ENCODE measurements at places on chromosomes 16 and 17. TPM values are rescaled to one million over a fixed set of nuclear protein-coding genes. Genes with fewer than 3 reads are reported as not detected.

DNA sequence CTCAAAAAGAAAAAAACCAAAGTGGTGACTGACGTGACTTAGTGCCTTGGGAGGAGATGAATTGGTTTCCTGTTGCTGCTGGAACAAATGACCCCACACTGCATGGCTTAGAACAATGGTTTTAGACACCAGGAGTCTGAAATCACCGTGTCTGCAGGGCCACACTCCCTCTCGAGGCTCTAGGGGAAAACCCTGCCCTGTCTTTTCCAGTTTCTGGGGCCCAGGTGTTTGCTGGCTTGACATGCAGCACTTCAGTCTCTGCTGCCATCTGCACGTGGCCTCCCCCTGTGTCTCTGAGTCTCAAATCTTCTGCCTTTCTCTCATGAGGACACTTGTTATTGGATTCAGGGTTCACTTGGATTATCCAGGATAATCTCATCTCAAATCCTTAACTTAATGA lies 323.8 kb upstream of the TNRC6C start:
- H3K27ac ChIP-seq: no peak overlapping the region
- H3K27me3 ChIP-seq: peaks cover 45% of the 10 kb centered on the region
- H3K4me3 ChIP-seq: no peak overlapping the region
- H3K4me1 ChIP-seq: no peaks in the 10 kb centered on the region
- DNase-seq: no peak

GRCh38 chr17:50452630-50453300 lies 15.9 kb downstream of the CHAD start:
- peak; percentile 25 for DNase-seq
- no peak overlapping the region for H3K27ac ChIP-seq
- H3K36me3 ChIP-seq: no peaks in the 10 kb centered on the region
- H3K27me3 ChIP-seq: no peaks in the 10 kb centered on the region

Gene OR1A1
- not detected for total RNA-seq

Gene DRG2
- total RNA-seq: 34.4 TPM

GRCh38 chr17:5304636-5305035 lies 22.6 kb downstream of the RABEP1 start:
- H3K27me3 ChIP-seq: no peaks in the 10 kb centered on the region
- DNase-seq: no peak
- H3K36me3 ChIP-seq: peaks cover 5% of the 10 kb centered on the region
- no peak overlapping the region for H3K27ac ChIP-seq
- H3K4me1 ChIP-seq: peaks cover 25% of the 10 kb centered on the region
- no peak overlapping the region for H3K4me3 ChIP-seq

DNA sequence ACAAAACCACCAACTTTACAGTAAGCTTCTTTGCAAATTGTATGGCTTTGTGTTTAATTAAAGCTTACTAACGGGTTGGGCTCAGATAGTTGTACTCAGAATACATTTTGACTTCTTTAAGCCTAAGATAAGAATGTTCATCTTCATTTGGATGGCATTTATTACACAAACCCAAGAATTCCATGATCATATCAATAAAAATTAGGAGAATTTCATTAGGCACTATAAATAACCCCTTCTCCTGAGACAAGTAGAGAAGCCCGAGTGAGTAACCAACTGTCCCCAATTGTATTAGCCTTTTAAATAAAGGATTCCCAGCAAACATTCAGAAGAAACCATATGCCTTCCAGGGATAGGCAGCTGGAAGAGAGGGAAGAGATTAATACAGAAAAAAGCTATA lies 504.7 kb downstream of the KCNJ2 start:
- no peaks in the 10 kb centered on the region for H3K36me3 ChIP-seq
- no peak overlapping the region for H3K27ac ChIP-seq
- no peaks in the 10 kb centered on the region for H3K4me1 ChIP-seq
- H3K27me3 ChIP-seq: no peaks in the 10 kb centered on the region
- H3K4me3 ChIP-seq: no peak overlapping the region

DNA sequence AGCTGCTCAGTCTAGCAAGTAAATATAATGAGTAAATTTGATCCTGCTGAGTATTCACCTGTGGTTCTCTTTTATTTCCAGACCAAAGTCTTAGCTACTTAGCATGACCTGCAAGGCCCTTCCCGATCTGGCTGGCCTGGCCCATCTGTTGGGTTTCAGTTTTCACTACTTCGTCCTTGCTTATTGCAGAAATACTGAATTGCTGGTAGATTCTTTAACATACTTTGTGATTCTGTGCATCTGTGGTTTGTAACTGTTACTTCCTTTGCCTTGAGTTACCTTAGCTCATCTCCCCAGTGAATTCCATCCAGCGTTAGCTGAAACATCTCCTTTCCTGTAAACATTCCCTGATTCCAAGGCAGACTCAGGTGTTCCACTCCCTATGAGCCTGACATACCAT lies 131.1 kb downstream of the PHKB start:
- DNase-seq: no peak
- H3K27ac ChIP-seq: no peak overlapping the region
- H3K27me3 ChIP-seq: no peaks in the 10 kb centered on the region
- no peak overlapping the region for H3K4me3 ChIP-seq

GRCh38 chr17:5055543-5055942 lies 20.3 kb upstream of the SLC52A1 start:
- no peak overlapping the region for H3K27ac ChIP-seq
- no peak for DNase-seq
- no peak overlapping the region for H3K4me3 ChIP-seq
- H3K4me1 ChIP-seq: no peaks in the 10 kb centered on the region
- no peaks in the 10 kb centered on the region for H3K36me3 ChIP-seq
- peaks cover 1% of the 10 kb centered on the region for H3K27me3 ChIP-seq

Gene CTRB2
- total RNA-seq: not detected

DNA sequence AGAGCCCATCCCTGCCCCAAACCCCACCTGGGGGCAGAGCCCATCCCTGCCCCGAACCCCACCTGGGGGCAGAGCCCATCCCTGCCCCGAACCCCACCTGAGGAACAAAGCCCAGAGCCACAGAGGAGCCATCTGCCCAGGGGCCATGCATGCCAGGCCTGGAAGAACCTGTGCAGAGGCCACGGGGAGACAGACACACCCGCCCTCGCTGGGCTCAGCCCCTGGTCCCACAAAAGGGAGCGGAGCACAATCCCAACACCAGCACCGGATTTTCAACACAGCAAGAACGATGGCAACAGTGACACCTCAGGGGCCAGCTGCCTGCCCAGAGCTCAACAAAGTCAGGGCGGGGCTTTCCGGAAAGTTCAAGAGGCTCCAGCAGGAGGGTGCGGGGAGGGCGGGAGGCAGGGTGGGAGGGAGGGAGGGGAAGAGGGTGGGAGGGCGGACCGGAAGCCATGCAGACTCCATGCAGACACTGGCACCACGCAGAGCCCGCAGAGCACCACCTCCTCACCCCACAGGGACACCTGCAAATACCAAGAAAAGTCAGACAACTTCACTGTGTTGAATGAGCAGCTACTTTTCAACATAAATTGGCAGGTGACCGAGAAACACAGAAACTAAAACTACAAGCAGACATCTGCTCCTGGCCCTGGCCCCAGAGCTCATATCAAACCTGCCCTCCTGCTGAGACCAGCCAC lies 27.9 kb upstream of the C16orf95 start:
- peaks cover 10% of the 10 kb centered on the region for H3K36me3 ChIP-seq
- H3K27me3 ChIP-seq: peaks cover 1% of the 10 kb centered on the region

DNA sequence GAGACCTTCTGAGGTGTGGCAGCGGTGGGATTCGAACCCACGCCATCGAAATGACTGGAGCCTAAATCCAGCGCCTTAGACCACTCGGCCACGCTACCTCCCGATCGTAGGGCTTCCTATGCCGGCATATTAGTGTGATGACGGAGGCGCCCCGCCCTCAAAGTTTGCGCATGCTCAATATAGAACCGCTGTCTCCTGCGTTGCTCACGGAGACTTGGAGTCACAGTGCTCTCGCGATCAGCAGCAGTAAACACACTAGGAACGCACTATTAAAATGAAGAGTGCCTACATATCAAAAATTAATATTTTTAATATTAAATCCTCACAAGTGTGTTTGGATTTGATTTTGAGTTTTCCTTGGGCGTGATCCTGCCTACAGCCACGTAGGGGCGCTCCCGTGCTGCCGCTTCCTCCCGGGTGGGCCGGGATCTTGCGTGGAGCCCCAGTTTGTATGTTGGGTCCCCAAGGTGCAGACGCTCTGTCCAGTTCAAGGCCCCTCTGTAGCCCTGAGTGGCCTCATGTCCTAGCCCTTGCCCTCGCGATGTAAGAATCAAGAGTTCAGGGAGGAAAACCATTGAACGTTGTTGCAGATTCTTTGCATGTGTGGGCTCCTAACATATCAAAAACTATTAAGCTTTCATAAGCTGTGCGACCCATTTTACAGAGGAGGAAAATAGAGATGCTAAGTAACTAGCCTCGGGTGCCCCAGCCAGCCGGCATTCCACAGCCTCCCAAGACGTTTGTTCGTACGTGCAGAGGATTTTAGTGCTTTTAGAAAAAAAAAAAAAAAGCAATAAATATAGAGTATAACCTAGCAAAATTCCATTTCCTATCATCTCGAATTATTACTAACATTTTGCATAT lies 10.2 kb upstream of the EEF2K start:
- DNase-seq: peak; percentile 76
- H3K27ac ChIP-seq: peak overlapping the region; percentile 80
- H3K4me3 ChIP-seq: peak overlapping the region; percentile 89
- peaks cover 53% of the 10 kb centered on the region for H3K4me1 ChIP-seq

Gene P3H4
- total RNA-seq: 78.2 TPM

Gene HBQ1
- total RNA-seq: not detected

Gene DRC7
- not detected for total RNA-seq

Gene SLC35G6
- total RNA-seq: not detected

GRCh38 chr17:5354886-5355415 lies 64.5 kb downstream of the NUP88 start:
- no peak for DNase-seq
- peaks cover 16% of the 10 kb centered on the region for H3K36me3 ChIP-seq
- peaks cover 2% of the 10 kb centered on the region for H3K27me3 ChIP-seq
- no peak overlapping the region for H3K4me3 ChIP-seq

DNA sequence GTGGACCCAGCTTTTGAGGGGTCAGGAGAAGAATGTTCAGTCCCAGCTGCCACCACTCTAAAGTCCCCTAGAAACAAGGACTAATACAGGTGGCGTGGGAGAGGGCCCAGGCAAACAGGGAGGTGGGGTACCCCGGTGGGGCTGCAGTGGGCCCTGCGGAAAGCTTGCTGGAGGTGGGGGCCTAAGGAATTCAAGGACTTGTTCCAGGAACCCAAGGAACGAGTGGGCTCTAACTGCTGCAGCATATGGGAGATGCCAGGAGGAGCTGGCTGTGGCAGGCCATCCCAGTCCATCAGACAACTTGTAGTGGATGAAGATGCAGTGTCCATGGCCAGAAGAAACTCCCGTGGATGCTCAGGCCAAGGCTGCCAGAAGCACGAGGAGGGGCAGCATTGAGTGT lies 10.6 kb downstream of the SNX20 start:
- no peak overlapping the region for H3K4me3 ChIP-seq
- H3K27me3 ChIP-seq: peaks cover 7% of the 10 kb centered on the region
- peaks cover 6% of the 10 kb centered on the region for H3K4me1 ChIP-seq
- no peak overlapping the region for H3K27ac ChIP-seq
- H3K36me3 ChIP-seq: peaks cover 21% of the 10 kb centered on the region
- no peak for DNase-seq

- no peak for DNase-seq
- peaks cover 11% of the 10 kb centered on the region for H3K36me3 ChIP-seq
- no peak overlapping the region for H3K4me3 ChIP-seq
- no peaks in the 10 kb centered on the region for H3K4me1 ChIP-seq
- H3K27me3 ChIP-seq: no peaks in the 10 kb centered on the region
Measured at GRCh38 chr16:27413956-27414355, 12.0 kb downstream of the IL21R start.

- DNase-seq: peak; percentile 76
- H3K4me1 ChIP-seq: peaks cover 28% of the 10 kb centered on the region
- H3K4me3 ChIP-seq: peak overlapping the region; percentile 97
- H3K27ac ChIP-seq: peak overlapping the region; percentile 96
Measured at GRCh38 chr16:56625943-56626654, 518 bp downstream of the MT1E start.

Gene TMEM204
- 17.5 TPM for total RNA-seq

GRCh38 chr16:49632086-49632794 lies 223.7 kb downstream of the ZNF423 start:
- H3K27me3 ChIP-seq: peaks cover 3% of the 10 kb centered on the region
- H3K27ac ChIP-seq: no peak overlapping the region
- no peaks in the 10 kb centered on the region for H3K4me1 ChIP-seq
- no peak for DNase-seq
- H3K36me3 ChIP-seq: peaks cover 3% of the 10 kb centered on the region

DNA sequence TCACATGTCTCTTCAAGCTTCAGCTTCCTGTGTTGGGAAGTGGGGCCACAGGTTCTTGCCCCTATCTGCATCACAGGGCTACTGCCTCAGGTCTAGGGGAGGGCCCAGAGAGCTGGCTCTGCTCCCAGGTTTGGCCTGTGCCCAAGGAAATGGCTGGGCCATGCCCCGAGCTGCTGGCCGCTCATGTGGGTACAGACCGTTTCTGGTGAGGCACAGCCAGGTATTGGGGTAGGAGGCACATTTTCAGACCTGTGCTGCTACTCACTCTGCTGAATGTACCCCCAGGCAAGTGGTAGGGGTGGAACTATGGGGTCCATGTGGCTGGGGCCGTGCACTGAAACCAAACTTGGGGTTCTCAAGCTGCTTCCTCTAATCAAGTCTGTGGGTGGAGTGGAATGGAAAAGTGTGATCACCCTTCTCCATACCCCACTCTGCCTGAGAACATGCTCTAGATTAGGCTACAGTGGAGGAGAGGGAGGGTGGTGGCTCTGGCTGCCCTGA lies 4.6 kb downstream of the GAS2L2 start:
- peaks cover 14% of the 10 kb centered on the region for H3K4me1 ChIP-seq
- no peak overlapping the region for H3K4me3 ChIP-seq
- no peak overlapping the region for H3K27ac ChIP-seq
- H3K36me3 ChIP-seq: peaks cover 4% of the 10 kb centered on the region
- H3K27me3 ChIP-seq: peaks cover 39% of the 10 kb centered on the region
